ENCODE measurements at places on chromosomes 1 and 21. TPM values are rescaled to one million over a fixed set of nuclear protein-coding genes. Genes with fewer than 3 reads are reported as not detected.

REG4 gene
- total RNA-seq, result not detected

- no peak for ATAC-seq
Measured at GRCh38 chr1:26700711-26701110, 4.9 kb downstream of the ARID1A start.

DNA sequence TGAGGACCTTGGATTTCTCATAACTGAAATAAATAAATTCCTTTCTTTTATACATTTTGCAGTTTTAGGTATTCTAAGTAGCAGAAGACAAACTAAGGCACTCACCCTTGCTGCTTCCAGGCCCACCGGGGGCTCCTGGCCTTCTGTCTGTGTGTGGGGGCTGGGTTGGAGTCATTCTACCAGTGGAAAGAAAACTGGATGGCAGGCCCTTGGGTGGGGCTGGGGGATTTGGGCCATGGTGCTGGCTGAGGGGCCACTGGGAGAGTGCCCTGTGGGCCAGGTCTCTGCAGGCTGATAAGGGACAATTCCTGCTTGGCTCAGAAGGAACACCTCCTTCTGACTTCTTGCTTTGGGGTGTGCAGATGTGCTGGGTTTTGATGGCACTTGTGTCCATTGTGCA lies 54.0 kb upstream of the CSF3R start:
- no peak for ATAC-seq

GRCh38 chr1:11858968-11859871 lies 475 bp upstream of the NPPB start:
- ATAC-seq, result peak; percentile 63

GRCh38 chr1:53092659-53093450 lies 30.8 kb downstream of the PODN start:
- no peak for ATAC-seq

- no peak for ATAC-seq
Measured at GRCh38 chr1:148307583-148308185, 155.6 kb upstream of the NBPF11 start.

GRCh38 chr1:111620441-111620971 lies 917 bp downstream of the RAP1A start:
- ATAC-seq, result no peak

GRCh38 chr1:56291374-56291919 lies 287.9 kb downstream of the PLPP3 start:
- no peak for ATAC-seq

RNF186 gene
- 0.16 TPM for total RNA-seq

GRCh38 chr1:241090798-241091197 lies 266.2 kb downstream of the RGS7 start:
- no peak for ATAC-seq

DNA sequence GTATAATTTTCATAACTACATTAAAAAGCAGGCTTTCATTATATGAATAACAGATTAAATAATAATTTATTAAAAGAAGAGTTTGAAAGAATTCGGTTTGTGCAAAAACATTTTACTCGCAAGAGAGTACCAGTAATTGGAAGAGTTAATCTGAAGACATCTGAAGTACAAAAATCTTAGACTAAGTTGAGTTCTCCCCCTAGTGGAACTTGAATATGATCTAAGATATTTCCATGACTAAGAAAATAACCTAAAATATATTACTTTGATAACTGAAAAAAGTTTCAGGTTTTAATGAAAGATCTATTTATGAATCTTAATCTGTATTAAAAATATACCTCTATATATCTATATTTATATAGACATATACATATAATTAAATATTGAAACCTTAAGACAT lies 112.5 kb upstream of the GFI1 start:
- ATAC-seq, result no peak

GRCh38 chr1:63329621-63330330 lies 7.4 kb downstream of the FOXD3 start:
- no peak for ATAC-seq

- ATAC-seq, result no peak
Measured at GRCh38 chr1:88961081-88961480, 31.3 kb downstream of the KYAT3 start.

DNA sequence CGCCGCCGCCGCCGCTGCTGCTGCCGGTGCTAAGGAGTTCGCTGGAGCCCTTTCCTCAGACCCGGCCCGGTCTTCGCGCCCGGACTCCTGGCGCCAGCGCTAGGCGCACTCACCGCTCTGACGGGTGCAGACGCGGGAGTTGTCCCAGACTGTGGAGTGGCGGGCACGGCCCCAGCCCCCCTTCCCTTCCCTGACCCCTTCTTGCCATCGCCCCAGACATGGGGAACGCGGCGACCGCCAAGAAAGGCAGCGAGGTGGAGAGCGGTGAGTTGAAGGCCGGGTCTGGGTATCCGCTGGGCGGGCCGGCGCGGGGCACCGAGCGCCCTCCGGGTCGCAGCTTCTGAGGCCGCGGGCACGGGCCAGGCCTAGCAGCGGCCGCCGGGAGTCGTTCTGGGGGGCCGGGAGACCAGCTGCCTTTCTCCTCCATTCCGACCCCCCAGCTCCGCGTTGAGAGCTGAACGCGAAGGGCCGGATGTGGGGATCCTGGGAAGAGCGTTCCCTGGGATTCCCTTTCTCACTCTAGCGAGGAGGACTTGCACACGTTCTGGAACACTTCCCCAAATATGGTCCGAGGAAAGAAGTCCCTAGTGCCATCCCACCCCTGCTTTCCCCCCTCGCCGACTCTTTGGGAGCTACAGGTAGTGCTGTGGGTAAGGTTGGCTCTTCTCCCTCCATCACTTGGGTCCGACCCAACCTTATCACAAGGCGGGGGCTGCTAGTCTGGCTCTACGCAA lies 65.8 kb upstream of the PRKACB start:
- ATAC-seq, result no peak

GRCh38 chr1:234307726-234308125 lies 65.5 kb upstream of the COA6 start:
- no peak for ATAC-seq

- peak; percentile 36 for ATAC-seq
Measured at GRCh38 chr1:18020021-18020817, 87.4 kb upstream of the IGSF21 start.
